ENCODE measurements at places on chromosomes 6 and 20.

DNA sequence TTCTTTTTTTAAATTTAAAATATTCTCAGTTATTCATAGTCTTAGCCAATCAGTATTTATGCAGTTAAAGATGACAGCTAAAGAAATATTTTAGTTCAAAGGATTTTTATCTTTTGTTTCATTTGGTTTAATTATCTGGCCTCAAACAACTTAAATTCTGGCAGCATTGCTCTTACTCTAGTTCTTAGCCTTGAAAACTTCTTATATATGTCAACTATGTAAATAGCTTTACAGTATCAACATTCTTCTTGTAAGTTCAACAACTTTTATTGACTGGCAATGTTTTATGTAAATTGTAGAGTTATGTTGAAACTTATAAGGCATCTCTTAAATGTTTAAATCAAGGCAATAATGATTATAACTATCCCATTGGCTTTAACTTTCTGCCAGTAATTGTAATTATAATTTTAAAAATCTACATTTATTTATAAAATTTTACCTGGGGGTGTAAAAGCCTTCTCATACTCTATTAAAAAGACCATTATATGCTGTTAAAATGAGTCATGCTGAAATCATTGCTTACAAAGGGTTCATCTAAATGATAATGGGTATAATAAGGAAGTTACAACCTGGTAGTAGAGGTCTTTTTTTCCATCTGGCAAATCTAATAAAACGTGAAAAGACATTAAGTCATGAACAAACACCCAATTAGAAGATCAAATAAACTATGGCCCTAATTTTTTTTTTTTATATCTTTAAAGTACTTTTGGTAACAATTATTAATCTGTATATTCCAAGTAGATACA, 45.8 kb upstream of the FAM184A start:
- DNase-seq, result no peak

GRCh38 chr6:73085443-73085871, 139.8 kb downstream of the KHDC1L start:
- DNase-seq, result no peak

GRCh38 chr20:58184063-58184462, 44.4 kb downstream of the ANKRD60 start:
- no peak for DNase-seq

DNA sequence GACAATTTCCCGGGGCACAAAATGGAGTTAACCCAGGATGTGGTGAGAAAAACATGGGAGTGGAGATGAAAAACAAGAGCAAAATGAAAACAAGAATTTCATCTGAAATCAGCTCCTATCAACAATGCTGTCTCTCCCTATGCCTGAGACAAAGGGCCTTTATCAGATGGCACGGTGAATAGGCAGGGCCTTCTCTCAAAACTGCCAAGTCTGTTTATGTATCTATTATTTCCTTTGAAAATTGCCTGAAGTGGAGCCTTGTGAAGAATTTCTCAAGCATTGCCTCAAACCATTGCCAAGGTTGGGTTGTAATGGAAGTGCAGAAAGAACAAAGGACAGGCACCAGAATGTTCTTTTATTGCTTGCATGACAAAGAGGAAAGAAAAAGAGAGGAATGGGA, 74.7 kb downstream of the BTBD3 start:
- no peak for DNase-seq

DNA sequence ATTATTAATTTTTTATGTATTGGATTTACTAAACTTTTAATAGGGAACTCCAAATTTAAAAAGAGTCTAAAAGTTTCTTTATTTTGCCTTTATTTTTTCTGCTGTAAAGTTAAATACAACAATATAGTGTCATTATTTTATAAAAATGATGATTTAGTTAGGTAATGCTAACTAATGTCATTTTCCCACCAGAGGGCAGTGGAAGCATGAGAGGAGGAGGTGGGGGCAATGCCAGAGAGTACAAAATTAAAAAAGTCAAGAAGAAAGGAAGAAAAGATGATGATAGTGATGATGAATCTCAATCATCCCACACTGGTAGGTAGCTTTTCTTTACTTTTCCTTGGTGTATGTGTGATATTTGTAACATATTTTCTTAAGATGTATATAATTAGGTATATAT, 20.2 kb upstream of the FHL5 start:
- no peak for DNase-seq

- DNase-seq, result no peak
Measured at GRCh38 chr6:150667977-150668716, 68.5 kb downstream of the PLEKHG1 start.

GRCh38 chr6:170173335-170173881, 117.5 kb downstream of the DLL1 start:
- DNase-seq, result no peak

DNA sequence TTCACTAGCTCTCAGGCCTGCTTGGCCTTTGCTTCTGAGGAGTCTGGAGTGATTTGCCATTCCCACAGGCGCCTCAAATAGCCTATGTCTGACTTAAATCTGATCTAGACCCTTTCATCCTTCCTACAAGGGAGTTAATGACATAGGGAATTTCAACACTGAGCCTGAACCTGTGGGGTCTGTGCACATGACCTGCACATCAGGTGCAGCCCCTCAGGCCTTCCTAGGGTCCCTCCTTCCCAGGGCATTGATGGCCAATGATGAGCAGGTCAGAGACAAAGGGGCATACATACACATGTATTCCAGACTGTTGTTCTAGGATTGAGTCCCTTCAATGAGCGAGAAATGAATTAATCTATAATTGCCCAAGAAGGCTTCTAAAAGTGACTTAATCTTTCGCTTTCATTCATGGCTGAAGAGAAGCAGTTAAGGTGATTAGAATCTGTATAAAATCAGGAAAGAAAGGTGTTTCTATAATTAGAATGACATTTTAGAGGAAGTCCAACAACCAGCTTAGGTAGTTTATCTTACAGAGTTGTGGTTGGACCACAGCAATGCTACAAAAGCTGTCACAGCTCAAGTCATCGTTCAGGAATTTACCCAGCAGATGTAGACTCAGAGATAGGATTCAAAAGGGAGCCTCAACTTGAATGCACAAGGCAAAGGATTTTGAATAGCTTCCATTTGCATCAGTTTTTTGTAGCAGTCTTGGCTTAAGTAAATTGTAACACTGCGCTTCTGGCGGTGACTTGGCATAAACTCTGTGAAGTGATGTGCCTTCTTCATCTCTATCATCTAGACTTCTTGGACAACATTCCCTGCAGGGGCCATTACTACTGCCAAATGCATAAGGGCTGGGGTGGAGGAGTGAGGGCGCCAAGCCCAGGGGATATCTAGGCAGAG, 27.0 kb upstream of the TBC1D7 start:
- no peak for DNase-seq

DNA sequence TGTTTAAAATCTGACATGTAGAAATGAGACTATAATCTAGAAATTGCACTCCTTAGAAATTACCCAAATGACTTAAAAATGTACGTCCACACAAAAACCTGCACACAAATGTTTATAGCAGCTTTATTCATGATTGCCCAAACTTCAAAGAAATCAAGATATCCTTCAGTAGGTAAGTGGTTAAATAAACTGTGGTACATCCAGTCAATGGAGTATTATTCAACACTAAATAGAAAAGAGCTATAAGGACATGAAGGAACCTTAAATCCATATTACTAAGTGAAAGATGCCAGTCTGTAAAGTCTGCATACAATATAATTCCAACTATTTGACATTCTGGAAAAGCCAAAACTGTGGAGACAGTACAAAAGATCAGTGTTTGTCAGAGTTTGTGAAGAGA, 513.4 kb downstream of the PKHD1 start:
- no peak for DNase-seq

- DNase-seq, result peak; percentile 15
Measured at GRCh38 chr6:111057074-111057752, 30.1 kb upstream of the SLC16A10 start.

- no peak for DNase-seq
Measured at GRCh38 chr6:91864911-91865310, 1278.0 kb upstream of the MAP3K7 start.

DNA sequence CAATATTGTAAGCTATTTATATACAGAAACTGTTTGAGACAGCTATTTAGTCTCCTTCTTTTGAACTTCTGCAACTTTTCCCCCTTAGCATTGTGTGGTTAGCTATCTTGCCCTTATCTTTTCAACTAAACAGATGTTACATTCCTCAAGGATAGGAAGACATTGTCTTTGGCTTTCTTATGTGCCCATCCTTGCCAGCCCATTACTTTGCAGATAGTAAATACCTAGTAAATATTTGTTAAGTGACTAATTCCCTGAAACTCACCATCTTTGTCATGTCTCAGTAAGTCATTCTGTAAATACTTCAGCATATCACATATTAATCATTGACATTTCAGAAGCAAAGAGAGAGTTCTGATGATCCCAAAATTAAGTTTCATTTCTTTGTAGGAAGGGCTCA, 69.1 kb upstream of the FLRT3 start:
- no peak for DNase-seq

DNA sequence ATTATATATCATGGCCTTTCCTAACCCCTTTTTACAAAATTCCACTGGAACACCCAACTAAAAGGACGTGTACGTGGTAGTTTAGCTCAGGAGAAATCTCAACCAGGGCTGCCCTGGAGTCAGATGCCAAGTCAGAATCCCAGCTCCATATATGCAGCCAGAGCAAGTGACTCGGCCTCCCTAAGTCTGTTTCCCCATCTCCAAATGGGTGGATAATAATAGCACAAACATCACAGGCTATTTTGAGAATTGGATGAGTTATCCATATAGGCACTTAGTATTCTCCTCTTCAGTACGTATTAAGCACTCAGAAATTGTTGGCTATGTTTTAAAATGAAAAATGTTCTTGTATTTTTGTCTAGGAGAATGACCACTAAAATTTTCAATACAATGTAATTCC, 481.5 kb downstream of the CD109 start:
- no peak for DNase-seq

DNA sequence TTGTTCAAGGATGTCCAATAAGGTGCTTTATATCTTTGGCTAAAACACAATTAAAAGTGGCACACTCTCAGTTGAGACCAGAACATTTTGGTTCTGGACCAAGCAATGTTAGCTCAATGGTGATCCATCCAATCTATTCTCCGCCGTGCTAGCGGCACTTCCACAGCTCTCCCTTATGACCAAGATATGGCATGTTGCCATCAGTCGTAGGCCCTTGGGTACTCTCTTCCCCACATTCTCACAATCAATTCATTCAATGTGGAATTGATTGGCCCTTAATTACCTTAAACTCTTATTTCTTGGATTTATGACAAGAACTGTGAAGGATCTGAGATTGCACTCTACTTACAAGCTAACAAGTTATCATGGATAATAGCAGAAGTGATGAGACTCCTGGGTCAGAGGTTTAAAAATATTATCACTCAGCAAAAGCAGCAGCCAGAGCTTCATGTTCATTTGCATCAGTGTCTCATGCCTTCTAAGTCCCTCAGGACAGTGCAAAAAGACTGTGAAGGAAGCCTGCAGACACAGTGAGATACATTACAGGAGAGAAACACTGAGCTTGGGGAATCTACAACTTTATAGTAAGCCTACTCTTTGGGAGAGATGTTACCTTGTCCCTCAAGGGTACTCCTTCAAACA, 80.0 kb upstream of the ARG1 start:
- DNase-seq, result no peak

DNA sequence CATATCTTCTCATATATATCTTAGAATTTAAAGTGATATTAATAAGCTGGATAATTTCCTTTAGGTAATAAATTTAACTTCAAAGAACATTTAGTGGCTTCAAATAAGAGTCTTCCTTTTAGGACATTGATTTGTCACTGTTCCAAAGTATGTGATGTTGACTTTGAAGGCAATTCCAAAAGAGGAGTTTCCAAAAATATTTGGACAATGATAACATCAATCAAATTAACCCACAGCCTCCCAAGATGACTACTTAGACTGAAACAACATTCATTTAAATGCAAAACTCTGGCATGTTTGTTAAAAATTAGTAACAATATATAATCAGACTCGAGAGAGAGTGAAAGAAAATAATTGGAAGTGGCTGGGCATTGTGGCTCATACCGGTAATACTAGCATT, 211.1 kb downstream of the OGFRL1 start:
- DNase-seq, result no peak

DNA sequence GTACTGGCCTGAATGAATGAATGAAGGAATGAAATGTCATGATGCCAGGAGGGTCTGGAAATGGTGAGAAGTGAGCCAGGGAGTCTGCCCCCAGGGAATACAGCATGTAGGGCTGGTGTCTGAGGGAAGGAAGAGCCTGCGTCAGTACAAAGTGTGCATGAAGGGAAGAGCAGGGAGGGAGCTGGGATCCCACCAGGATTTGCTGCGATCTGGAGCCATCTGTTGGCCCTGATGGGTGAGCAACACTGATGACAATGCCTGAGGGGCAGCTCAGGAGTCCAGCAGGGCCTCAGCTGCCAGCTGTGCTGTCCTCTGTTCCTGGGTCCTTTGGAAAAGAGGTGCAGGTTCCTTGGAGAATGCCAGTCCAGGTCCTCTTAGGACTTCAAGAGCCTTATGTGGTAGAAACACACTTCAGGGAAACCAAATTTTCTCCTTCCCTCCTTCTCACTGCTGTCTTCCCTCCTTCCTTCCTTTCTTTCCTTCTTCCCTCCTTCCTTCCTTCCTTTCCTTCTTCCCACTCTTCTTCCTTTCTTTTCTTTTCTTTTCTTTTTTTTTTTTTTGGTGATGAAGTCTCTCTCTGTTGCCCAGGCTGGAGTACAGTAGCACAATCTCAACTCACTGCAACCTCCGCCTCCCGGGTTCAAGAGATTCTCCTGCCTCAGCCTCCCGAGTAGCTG, 11.5 kb downstream of the BPI start:
- peak; percentile 55 for DNase-seq

DNA sequence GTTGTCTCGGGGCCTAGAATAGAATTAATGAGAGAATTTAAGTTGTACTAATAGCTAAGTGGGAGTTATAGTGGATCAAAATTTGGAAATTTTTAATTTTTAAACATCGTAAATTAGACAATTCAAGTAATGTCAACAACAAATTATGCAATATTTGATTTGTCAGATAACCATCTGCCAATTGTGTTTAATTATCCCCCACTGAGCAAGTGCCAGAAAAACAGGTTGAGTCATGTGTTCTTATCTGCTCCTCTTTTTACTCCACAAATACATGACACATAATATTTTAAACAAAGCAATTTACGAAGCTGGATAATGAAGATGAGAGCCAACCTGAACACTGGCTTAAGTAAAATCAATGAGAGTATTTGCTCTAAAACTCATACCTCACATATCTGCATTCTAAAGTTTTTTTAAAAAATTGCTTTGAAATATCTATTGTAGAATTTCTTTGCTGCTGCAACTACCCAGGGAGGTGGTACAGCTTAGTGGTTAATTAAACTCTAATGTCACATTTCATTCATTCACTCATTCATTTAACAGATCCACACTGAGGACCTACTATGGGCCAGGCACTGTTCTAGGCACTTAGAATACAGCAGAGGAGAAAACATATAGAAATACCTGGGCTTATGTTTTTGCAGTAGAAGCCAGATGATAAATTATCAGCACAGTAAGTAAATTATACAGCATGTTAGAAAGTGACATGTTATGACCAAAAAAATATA, 57.1 kb upstream of the MAP7 start:
- DNase-seq, result no peak

- no peak for DNase-seq
Measured at GRCh38 chr6:149043476-149044130, 273.9 kb upstream of the TAB2 start.

- DNase-seq, result no peak
Measured at GRCh38 chr6:26195376-26195923, 108.2 kb downstream of the HFE start.
